ENCODE measurements at places on chromosomes 1 and 21.

- DNase-seq, result no peak
These were observed 28.1 kb downstream of the ADARB1 start for GRCh38 chr21:45102391-45102932.

GRCh38 chr1:147337040-147337630 is 94.7 kb downstream of the CHD1L start:
- DNase-seq, result no peak

GRCh38 chr1:26409191-26409807 is 1.3 kb upstream of the LIN28A start:
- no peak for DNase-seq

GRCh38 chr1:198352975-198353695 is 187.3 kb downstream of the ATP6V1G3 start:
- no peak for DNase-seq

DNA sequence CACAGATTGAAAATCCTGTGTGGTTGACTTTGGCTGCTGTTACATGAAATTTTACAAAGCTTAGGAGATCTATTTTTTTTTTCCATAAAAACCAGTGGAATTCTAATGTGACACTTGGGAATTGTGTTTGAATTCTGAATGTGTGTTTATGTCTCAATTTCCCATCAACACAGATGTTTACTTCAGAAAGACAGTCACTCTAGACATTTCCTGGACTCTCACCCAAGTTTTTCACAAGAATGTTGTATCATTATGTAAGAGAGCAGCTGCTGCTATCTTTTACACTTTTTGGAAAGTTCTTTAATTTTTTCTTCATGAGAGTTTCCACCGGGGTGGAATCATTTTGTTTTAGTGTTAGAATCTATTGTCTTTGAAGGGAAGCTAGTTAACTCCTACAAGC is 210.1 kb downstream of the GIPC2 start:
- no peak for DNase-seq

- DNase-seq, result no peak
These were observed 198.0 kb downstream of the GRIK1 start for GRCh38 chr21:29741761-29742160.

Data from CD4-positive, alpha-beta T cell treated with Interleukin-10 for 1 hour (primary cell).